ENCODE measurements at places on chromosomes 5 and 9.

GRCh38 chr5:127969002-127969401 lies 114.6 kb upstream of the SLC12A2 start:
- no peak for DNase-seq

- DNase-seq: no peak
Observed at GRCh38 chr5:1468629-1469527, 23.6 kb upstream of the SLC6A3 start.

DNA sequence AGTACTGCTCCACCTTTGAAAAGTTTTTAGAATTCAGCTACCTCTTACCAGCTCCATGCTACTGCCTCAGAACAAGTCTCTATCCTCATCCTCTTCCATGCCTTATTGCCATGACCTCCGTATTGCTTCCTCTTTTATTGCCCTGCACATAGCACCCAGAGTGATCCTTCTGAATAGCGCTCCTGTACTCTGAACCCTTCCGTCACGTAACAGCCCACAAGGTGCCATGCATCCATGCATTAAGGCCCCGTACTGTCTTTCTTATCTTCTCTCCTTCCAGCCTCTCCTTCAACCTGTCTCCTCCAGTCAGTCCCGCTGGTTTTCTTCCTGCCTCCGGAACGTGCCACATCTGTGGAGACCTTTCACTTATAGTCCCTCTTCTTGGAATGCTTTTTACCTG lies 273.3 kb upstream of the SEMA6A start:
- DNase-seq: no peak

DNA sequence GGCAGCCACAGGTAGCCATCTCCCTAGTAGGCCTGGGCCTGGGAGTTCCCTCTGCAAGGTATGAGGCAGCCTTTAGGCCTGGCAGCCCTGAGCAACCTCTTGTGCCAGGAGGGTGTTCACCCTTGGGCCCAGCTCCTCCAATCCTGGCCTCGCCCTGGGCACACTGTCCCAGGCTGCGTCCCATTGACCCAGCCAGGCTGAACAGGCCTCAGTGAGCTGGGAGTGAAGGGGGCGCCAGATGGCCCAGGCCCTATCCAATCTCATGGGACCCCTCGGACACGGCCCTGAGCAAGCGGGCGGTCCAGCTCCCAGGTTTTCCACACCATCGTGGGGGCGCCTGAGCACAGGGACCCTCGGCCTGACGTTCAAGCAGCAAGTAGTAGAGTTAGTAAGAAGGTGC lies 14.5 kb downstream of the SH3GLB2 start:
- no peak for DNase-seq

DNA sequence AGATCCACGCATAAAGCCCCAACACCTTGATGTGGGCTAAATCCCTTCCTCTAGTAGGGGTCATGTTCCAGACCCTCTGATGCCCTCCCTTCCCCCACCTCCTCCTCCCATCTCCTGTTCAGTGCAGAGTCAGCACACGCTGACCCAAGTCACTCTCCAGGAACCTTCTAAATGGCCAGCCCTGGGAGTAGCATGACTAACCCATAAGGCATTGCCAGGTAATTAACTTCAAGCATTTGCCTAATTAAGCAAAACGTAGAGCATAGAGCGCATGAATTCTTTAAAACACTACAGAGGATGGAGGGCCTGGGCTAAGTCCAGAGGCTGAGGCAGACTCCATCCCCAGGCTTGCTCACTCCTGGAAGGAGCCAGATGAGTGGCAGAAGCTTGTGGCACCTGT lies 276.3 kb upstream of the MSX2 start:
- no peak for DNase-seq

DNA sequence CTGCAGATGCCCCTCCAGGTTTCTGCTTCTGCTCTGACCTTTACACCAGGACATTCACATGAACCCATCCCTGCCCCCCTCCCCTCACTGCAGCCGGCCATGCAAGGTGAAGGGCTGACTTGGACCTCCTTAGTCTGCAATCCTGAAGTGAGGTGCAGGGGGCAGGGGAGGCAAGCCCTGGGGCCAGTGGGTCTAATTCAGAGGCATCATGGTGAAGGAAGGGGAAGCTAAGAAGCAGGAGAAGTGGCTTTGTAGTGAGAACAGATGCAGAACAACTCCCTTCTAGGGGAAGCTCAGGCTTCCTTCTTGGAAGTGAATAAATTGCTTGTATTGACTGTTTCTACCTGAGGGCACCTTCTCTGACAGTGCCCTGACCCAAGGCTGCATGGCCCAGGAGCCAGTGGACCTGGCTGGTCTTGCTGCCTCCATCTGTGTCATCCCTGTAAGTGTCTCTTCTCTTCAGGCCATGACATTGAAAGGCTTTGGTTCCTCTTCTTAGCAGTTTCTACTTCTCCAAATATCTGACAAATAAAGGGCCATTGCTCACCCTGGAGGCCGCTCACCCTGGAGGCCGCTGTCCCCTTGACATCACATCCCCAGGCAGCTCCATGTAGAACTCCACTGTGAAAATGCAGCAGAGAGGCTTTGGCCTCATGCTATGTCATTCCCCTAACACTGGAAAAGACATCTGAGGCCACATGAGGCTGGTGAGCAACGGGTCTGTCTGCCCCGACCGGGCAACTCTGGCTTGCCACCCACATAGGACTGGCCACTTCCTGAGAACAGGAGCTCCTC lies 55.3 kb downstream of the GADD45G start:
- no peak for DNase-seq

DNA sequence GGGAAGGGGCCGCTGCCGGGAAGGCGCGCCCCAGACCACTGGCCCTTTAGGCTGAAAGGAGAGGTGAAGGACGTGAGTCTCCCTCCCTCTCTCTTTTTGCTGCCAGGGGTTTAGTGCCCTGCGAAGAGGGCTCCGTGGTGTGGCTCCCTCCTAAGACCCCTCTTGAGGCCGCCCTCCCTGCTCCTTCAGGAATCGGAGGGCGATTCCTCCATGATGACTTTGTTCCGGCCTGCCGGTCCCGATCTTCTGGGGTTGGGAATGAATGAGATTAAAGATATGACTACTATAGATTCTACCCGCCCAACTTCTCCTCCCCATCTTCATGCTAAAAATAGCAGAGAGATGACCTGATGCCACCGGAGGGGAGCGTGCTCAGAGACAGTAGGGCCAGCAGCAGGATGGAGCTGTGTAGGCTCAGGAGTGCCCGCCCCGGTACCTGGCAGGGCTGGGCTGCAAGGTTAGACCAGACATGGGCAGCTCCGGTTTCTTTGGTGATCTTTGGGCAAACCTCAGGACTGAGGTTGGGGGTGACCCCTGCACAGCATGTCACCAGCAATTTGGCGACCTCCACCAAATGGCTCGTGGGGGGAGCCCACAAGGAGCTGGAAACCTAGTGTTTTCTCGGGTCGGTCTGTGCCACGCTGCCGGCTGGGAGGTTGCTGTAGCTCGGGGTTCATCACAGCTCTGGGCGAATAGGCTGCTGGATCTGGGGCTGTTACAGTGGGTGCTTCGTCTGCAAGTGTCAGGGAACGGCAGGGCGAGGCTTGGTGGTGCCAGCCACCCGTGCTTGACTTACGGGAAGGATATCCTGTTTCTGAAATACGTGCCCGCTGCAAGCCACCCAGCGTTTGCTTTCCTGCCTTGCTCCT lies 1.7 kb downstream of the OLFM1 start:
- DNase-seq: no peak

DNA sequence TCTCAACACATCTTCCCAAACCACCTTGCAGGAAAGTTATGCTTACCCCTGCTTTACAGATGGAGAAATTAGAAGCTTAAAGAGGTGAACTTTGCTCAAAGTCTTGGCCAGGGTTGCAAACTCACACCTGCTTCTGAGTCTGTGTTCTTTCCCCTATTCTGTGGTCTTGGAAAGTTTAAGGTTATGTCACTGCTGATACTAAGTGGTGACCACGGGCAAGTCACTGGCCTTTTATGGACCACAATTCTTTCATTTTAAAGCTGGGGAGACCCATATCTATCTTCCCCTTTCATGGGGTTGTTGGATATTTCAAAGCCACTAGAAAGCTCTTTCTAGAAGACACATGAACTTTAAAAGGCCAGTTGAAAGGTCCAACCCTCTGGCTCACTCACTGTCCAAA lies 95.4 kb upstream of the KLF4 start:
- no peak for DNase-seq

DNA sequence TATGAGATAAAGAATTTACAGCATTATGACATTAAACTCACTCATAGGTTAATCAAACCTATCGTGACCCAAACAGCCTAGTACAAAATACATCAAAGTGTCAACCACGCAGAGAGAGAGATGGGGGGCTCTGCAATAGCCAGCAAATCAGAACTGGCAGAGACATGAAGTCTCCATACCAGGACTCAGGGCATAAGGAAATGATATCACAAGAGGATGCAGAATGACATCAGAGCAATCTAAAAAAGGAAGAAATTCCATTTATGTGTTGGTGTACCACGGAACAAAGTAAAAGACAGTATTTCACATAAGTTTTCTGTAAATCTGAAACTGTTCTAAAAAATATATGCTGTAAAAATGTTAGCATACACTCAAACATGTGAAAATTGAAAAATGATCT lies 24.6 kb downstream of the BICD2 start:
- DNase-seq: no peak

DNA sequence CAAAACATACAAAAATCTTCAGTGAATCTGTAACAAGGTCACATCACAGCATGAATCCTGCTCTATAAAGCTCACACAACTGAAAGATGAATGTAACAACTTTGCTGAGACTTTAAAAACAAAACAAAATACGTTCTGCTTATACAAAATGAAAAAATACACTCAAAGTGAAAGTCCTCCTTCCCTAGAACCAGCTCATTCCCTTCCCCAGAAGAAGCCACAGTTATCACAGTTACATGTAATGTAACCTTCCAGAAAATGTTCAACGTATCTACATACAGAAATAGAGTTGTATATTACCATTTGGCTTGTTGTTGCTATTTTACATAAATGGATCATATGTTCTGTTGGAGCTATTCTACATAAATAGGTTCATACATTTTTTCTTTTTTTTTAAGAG lies 2.6 kb downstream of the AUH start:
- no peak for DNase-seq

- DNase-seq: peak; percentile 35
Observed at GRCh38 chr5:106656821-106657220, 1013.9 kb downstream of the EFNA5 start.

DNA sequence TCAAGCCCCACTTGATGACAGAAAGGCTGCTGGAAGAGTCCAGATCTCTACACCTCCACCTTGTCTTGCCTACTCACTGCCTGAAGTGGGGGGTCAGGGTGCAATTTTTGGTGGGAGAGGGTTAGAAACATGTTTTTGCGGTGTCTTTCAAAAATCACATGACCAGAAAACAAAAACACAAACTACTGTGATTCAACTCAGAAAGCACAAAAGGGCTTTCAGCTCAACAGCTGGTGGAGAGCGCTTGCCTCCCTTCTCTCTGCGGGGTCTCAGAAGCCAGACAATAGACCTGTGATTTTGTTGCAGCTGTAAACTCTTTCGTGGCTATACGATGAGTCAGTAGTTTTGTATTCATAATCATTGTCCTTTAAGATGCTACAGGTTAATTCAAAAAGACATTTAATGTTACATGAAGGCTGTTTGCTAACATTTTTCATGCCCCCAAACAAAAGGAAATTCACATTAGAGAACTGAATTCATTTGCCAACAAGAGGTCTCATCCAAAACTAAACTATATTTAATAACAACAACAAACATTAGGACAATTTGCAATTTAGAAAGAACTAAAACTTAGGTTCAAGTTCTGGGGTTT lies 172.6 kb upstream of the RAI14 start:
- peak; percentile 36 for DNase-seq

- DNase-seq: no peak
Observed at GRCh38 chr5:33921002-33921401, 15.2 kb upstream of the RXFP3 start.

- no peak for DNase-seq
Observed at GRCh38 chr9:123399803-123400378, 43.9 kb downstream of the CRB2 start.
